ENCODE measurements at places on chromosomes 2 and 18.

- no peaks in the 10 kb centered on the region for H3K27me3 ChIP-seq
- no peak for DNase-seq
- no peak overlapping the region for H3K4me3 ChIP-seq
- H3K27ac ChIP-seq, result no peak overlapping the region
- peaks cover 27% of the 10 kb centered on the region for H3K36me3 ChIP-seq
These were observed 89.6 kb downstream of the NBEAL1 start for GRCh38 chr2:203104273-203104672.

DNA sequence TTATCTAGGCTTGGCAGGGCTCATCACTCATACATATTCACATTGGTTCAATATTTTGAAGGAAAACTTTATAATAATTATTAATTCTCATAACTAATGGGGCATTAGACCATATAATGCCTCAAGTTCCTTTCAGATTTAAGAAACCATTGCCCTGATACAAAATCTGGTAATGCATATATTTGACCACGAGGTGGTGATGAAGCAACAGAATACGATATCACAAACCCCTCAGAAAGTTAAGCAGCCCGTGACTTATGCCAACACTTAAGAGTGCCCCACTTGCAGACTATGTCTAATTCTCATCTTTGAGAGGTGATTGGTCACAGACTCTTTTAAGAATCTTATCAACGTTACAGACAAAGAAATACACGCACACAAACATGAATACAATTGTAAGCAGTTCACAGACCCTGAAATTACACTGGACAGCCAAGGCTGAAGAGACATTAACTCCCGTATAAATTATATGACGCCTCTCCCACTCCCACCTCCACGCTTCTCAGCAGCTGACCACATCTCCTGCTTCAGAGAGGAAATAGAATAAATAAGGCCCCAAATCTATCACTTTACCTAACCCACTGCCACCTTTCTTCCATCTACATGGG, 20.7 kb upstream of the DNAH6 start:
- no peaks in the 10 kb centered on the region for H3K36me3 ChIP-seq
- H3K27me3 ChIP-seq, result no peaks in the 10 kb centered on the region
- H3K27ac ChIP-seq, result no peak overlapping the region
- H3K4me1 ChIP-seq, result peaks cover 7% of the 10 kb centered on the region
- peak; percentile 16 for DNase-seq
- H3K4me3 ChIP-seq, result no peak overlapping the region

GRCh38 chr2:53220969-53221368, 546.6 kb upstream of the CHAC2 start:
- H3K27ac ChIP-seq, result no peak overlapping the region
- no peaks in the 10 kb centered on the region for H3K36me3 ChIP-seq
- H3K4me3 ChIP-seq, result no peak overlapping the region
- no peaks in the 10 kb centered on the region for H3K27me3 ChIP-seq
- H3K4me1 ChIP-seq, result no peaks in the 10 kb centered on the region

- peak; percentile 49 for DNase-seq
- H3K4me1 ChIP-seq, result peaks cover 66% of the 10 kb centered on the region
- H3K4me3 ChIP-seq, result peak overlapping the region; percentile 97
- H3K36me3 ChIP-seq, result peaks cover 34% of the 10 kb centered on the region
- H3K27ac ChIP-seq, result peak overlapping the region; percentile 98
These were observed 790 bp upstream of the ACAA2 start for GRCh38 chr18:49814147-49814499.

- H3K4me3 ChIP-seq, result no peak overlapping the region
- DNase-seq, result no peak
- H3K36me3 ChIP-seq, result no peaks in the 10 kb centered on the region
- no peaks in the 10 kb centered on the region for H3K27me3 ChIP-seq
- no peaks in the 10 kb centered on the region for H3K4me1 ChIP-seq
These were observed 420.2 kb downstream of the THSD7B start for GRCh38 chr2:137185378-137186078.

GRCh38 chr2:229330952-229331351, 59.9 kb upstream of the PID1 start:
- no peaks in the 10 kb centered on the region for H3K4me1 ChIP-seq
- DNase-seq, result no peak
- H3K27ac ChIP-seq, result no peak overlapping the region
- H3K36me3 ChIP-seq, result no peaks in the 10 kb centered on the region
- H3K27me3 ChIP-seq, result no peaks in the 10 kb centered on the region
- no peak overlapping the region for H3K4me3 ChIP-seq

GRCh38 chr2:10487081-10487740, 39.1 kb upstream of the ODC1 start:
- no peak overlapping the region for H3K4me3 ChIP-seq
- peaks cover 32% of the 10 kb centered on the region for H3K27me3 ChIP-seq
- no peak overlapping the region for H3K27ac ChIP-seq
- peaks cover 4% of the 10 kb centered on the region for H3K36me3 ChIP-seq
- no peak for DNase-seq

DNA sequence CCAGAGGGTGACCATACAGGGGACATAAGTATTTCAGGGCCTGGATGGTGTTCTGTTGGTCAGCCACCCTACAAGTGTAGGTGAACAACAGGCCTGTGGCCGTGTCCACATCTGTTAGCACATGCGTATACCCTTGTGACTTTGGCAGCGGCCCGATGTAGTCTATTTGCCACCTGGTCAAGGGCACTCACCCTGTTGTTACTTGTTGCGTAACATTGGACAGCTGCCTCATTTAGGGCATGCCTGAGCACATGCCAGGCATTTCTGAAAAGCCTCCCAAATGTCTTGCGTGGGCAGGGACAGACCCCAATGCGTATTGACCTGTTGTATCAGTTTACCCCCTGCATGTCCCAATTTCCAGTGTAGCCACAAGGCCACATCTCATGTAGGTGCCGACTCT, 235.0 kb downstream of the MBD5 start:
- no peak for DNase-seq
- no peak overlapping the region for H3K4me3 ChIP-seq
- no peak overlapping the region for H3K27ac ChIP-seq
- H3K36me3 ChIP-seq, result peaks cover 11% of the 10 kb centered on the region
- H3K27me3 ChIP-seq, result no peaks in the 10 kb centered on the region

DNA sequence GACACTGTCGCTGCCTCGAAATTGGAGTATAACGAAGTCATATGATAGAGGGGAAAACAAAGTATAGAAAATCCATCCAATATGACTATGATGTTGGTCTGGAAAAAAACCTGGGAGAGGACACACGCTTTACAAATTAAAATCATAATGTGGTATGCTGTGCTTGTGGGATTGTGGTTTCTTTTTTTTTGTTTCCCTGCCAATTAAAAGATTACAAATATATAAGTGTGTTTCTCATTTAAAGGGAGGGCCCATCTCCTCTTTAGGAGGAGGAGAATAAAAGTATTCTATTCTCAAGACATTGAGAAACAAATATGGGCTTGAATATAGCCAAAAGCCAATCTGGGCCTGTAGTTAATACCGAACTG, 86.6 kb downstream of the EPHA4 start:
- no peaks in the 10 kb centered on the region for H3K36me3 ChIP-seq
- no peak for DNase-seq
- no peak overlapping the region for H3K27ac ChIP-seq

DNA sequence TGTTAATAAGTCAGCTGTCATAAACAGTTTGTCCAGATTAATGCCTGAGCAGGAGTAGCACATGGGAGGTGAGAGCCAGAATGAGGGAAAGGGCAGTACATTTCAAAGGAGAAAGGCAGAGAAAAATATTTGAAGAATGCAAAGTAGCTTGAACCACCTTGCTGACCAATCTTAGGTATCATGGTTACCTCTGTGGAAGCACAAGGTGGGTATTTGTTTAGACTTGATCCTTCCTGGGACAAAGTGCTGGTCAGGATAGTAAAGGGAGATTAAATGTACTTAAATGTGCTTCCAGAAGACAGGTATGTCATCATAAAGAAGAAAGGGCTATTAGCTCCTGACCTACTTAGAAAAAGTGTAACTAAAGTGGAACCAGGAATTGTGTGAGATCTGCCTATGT, 105.0 kb downstream of the LRRTM1 start:
- no peaks in the 10 kb centered on the region for H3K36me3 ChIP-seq
- H3K27ac ChIP-seq, result no peak overlapping the region
- H3K4me1 ChIP-seq, result no peaks in the 10 kb centered on the region
- no peaks in the 10 kb centered on the region for H3K27me3 ChIP-seq

- peaks cover 58% of the 10 kb centered on the region for H3K4me1 ChIP-seq
- peak; percentile 69 for DNase-seq
- no peaks in the 10 kb centered on the region for H3K27me3 ChIP-seq
These were observed 3.9 kb downstream of the WIPF1 start for GRCh38 chr2:174593574-174594203.

- H3K4me3 ChIP-seq, result no peak overlapping the region
- DNase-seq, result no peak
- no peaks in the 10 kb centered on the region for H3K27me3 ChIP-seq
- H3K36me3 ChIP-seq, result peaks cover 11% of the 10 kb centered on the region
- peaks cover 17% of the 10 kb centered on the region for H3K4me1 ChIP-seq
These were observed 121.3 kb downstream of the BCL2 start for GRCh38 chr18:63198098-63198760.

GRCh38 chr2:120951693-120952092, 216.0 kb downstream of the GLI2 start:
- no peak overlapping the region for H3K27ac ChIP-seq
- no peak for DNase-seq
- H3K4me1 ChIP-seq, result no peaks in the 10 kb centered on the region
- H3K36me3 ChIP-seq, result no peaks in the 10 kb centered on the region
- no peak overlapping the region for H3K4me3 ChIP-seq

DNA sequence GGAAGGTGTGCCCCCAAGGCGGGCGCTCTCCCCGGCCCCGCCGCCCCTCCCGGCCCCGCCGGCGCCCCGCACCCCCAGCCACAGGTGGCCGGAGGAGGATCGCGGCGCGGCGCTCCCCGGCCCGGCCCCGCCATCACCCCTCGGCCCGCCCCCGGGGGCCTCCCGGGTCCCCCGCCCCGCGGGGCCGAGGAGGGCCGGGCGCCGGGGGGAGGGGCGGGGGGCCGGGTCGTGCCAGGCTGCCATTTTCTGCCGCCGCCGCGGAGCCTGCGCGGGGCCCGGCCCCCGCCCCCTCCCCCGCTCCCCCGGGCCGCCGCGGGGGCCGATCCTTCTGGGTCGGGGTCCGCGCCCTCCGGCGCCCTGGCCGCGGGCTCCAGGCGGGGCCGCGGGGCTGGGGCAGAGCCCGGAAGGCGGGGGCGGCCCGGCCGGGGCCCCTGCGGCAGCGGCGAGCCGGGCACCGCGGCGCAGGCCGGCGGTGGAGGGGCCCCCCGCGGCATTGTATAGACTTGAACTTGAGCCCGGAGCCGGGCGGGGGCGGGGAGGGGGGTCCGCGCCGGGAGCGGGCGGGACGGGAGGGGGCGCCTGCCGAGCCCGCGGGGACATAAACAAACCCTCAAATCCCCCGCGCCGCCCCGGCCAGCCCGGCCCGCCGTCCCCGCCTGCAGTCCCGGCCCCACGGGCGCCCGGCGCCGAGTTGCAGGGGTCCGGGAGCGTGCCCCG, 556 bp downstream of the DNMT3A start:
- H3K4me3 ChIP-seq, result no peak overlapping the region
- peaks cover 14% of the 10 kb centered on the region for H3K36me3 ChIP-seq
- no peak overlapping the region for H3K27ac ChIP-seq
- H3K27me3 ChIP-seq, result peaks cover 5% of the 10 kb centered on the region
- H3K4me1 ChIP-seq, result peaks cover 39% of the 10 kb centered on the region

DNA sequence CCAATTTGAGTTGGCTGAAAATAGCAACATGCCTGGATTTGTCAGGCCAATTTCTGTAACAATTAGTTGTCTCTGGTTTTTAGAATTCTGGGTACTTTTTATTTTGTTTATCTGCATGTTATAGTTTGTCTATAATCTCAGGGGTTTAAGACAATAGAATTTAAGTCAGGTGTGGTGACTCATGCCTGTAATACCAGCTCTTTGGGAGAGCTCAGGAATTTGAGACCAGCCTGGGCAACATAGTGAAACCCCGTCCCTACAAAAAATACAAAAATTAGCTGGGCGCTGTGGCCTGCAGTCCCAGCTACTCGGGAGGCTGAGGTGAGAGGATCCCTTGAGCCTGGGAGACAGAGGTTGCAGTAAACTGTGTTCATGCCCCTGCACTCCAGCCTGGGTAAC, 114.4 kb upstream of the GLS start:
- no peak overlapping the region for H3K4me3 ChIP-seq
- no peaks in the 10 kb centered on the region for H3K36me3 ChIP-seq
- no peak overlapping the region for H3K27ac ChIP-seq
- no peak for DNase-seq
- no peaks in the 10 kb centered on the region for H3K27me3 ChIP-seq

DNA sequence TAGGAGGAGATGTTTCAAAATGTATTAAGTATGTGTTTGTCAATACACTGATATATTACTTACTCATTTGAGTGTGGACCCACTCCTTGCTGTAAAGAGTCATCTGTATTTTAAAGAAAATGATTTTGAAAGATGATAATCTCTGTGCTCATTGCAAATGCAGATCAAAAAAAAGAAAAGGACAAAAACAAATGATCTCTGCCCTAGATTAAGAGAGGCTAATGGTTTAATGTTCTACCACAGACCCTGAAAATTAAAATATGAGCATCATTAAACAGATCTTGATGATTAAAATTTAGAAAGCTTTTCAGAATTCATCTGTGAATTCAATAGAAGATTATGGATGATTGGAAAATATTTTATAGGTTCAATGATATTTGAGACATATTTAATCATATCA, 136.5 kb downstream of the CNTNAP5 start:
- H3K27ac ChIP-seq, result no peak overlapping the region
- H3K4me3 ChIP-seq, result no peak overlapping the region
- no peak for DNase-seq
- H3K36me3 ChIP-seq, result no peaks in the 10 kb centered on the region
- no peaks in the 10 kb centered on the region for H3K27me3 ChIP-seq
- H3K4me1 ChIP-seq, result no peaks in the 10 kb centered on the region

DNA sequence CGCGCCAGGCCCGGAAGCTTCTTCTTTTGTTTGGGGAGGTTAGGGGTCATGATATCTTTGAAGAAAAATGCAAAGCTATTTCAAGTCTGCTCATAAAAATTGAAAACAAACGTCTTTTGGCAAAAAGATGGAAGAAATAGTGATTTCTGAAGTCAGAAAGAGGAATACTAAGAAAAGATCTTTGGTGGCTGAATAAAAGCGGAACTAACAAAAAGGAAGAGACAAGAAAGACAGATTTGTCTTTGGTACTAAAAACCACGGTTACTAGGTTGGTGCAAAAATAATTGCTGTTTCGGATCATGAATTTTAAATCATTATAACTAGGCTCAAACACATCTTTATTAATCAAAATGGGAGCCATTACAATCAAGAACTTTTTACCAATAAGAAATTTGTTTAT, 164.6 kb upstream of the TRIB2 start:
- H3K27ac ChIP-seq, result no peak overlapping the region
- no peak for DNase-seq
- H3K27me3 ChIP-seq, result no peaks in the 10 kb centered on the region
- H3K4me1 ChIP-seq, result peaks cover 32% of the 10 kb centered on the region
- H3K36me3 ChIP-seq, result no peaks in the 10 kb centered on the region

DNA sequence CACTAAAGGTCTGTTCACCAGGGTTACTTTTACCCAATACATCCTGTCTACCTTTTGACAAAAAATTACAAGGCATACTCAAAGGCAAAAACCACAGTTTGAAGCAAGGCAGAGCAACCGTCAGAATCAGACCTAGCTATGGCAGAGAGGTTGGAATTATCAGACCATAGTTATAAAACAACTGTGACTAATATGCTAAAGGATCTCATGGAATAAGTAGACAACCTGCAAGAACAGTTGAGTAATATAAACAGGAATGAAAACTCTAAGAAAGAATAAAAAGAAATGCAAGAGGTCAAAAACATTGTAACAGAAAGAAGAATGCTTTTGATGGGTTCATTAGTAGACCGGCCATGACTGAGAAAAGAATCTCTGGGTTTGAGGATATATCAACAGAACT, 318.8 kb upstream of the KCNH7 start:
- DNase-seq, result no peak
- no peaks in the 10 kb centered on the region for H3K27me3 ChIP-seq
- no peak overlapping the region for H3K4me3 ChIP-seq
- H3K36me3 ChIP-seq, result no peaks in the 10 kb centered on the region

GRCh38 chr2:161219211-161219610, 59.0 kb downstream of the TANK start:
- H3K27me3 ChIP-seq, result no peaks in the 10 kb centered on the region
- H3K4me3 ChIP-seq, result no peak overlapping the region
- peaks cover 45% of the 10 kb centered on the region for H3K4me1 ChIP-seq
- H3K36me3 ChIP-seq, result peaks cover 42% of the 10 kb centered on the region
